ENCODE measurements at places on chromosomes 13 and 19.

GRCh38 chr13:59843040-59843439 lies 320.7 kb downstream of the DIAPH3 start:
- no peak for DNase-seq

GRCh38 chr19:46639358-46640182 lies 3.6 kb upstream of the GNG8 start:
- DNase-seq: no peak

- no peak for DNase-seq
These were observed 4.1 kb downstream of the PCID2 start for GRCh38 chr13:113204378-113204734.

DNA sequence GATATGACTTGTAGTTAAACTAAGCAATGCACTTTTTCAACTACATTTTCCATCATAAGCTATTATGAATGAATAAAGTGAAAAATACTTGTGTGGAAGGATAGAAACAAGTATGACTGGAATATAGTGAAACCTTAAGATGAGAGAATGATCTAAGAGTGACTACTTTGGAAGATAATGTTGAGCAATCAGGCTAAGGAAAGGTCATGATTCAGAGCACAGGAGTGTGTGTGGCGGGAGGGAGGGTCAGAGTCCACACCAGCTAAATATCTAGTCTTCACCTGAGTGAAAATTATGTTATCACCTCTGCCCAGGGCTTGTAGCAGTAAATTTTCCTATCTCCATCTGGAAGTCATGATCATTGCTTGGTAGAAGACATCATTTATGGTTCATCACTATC lies 833.4 kb upstream of the ATXN8OS start:
- no peak for DNase-seq

GRCh38 chr19:33849551-33850147 lies 53.0 kb downstream of the KCTD15 start:
- no peak for DNase-seq

DNA sequence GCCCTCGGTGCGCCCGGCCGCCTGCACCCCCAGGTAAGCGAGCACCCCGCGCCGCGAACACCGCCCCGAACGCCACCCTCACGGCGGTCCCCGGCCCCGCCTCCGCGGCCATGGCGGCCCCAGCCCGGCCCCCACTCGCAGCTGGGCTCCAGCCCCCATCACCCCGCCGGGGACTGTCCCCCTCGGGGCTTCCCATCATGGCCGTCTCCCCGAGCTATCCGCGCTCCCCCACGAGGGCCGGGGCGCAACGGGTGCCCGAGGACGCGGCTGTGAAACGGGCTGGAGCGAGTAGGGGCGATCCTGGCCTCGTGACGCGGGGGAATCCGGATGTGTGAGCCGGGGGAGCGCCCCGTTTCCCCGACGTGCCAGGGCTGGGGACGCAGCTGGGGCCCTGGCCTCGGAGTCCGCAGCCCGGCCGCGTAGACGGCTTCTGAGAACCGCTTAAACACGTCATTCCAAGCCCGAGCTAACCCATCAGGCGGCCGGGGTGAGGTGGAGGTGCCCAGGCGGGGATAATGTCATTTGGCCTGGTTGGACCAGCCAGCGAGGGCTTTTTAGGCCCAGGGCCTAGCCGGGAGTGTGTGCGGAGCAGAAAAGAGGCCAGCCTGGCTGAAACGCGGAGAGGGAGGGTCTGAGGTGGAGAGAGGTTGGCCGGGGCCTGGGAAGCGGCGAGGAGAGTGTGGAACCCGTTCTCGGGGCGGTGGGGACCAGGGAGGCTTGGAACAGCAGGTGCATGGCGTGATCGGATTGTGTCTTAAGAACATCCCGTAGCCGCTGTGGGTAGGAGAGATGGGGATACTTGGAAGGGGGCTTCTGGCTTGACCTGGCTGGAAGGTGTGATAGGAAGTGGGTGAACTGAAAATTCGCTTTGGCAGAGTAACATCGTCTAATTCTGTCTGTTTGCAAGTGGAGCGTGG lies 550 bp downstream of the CERS4 start:
- peak; percentile 45 for DNase-seq

GRCh38 chr13:25371158-25371874 lies 458 bp upstream of the ATP8A2 start:
- DNase-seq: no peak
